ENCODE measurements at places on chromosomes 5 and 9.

- no peaks in the 10 kb centered on the region for H3K36me3 ChIP-seq
- peaks cover 7% of the 10 kb centered on the region for H3K27me3 ChIP-seq
- no peak overlapping the region for H3K4me3 ChIP-seq
- peak; percentile 3 for DNase-seq
- no peaks in the 10 kb centered on the region for H3K4me1 ChIP-seq
Observed at GRCh38 chr5:127705120-127705892, 2.1 kb downstream of the CCDC192 start.

DNA sequence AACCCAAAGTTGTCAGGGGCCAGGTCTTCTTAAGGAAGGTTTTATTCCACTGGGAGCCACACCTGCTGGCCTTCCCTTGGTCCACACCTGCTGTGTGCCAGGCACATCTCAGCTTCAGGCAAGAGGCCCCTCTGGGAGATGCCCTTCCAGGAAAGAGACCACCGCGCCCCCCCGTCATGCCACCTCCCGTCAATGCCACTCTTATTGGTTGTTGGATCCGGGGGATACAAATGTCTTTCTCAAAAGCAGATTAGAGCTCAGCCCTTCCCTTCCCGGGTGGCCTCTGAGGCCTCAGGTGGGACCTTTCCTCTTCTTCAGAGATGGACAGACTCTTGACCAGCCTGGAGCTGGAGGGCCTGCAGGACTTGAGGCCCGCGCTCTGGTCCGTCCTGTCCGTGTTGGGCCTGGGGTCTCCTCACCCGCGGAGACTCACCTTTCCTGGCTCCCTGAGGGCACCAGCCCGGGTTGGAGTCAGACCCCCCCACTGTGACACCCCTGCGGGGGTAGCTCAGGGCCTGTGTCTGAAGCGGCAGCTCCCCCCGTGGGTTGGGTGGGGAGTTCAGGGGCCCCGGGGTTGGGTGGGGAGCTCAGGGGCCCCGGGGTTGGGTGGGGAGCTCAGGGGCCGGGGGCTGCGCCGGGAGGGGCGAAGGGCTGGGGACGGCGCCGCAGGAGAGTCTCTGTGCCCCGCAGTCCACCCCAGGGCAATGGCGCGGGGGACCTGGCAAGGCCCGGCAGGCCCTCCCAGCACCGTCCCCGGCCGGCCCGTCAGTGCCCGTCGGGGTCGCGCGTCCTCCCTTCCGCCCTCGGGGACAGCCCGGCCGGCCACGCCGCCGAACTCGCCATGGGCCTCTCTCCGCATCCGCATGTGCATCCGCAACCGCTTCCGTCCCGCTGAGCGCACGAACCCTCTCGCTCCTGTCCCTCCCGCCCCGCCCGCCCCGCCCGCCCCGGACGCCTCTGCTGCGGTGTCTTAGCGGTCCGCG lies 3.7 kb upstream of the SLC9A3 start:
- no peaks in the 10 kb centered on the region for H3K36me3 ChIP-seq
- H3K27ac ChIP-seq: no peak overlapping the region
- no peak overlapping the region for H3K4me3 ChIP-seq
- peaks cover 62% of the 10 kb centered on the region for H3K27me3 ChIP-seq
- peaks cover 46% of the 10 kb centered on the region for H3K4me1 ChIP-seq
- peak; percentile 60 for DNase-seq

GRCh38 chr5:143453720-143454119 lies 50.2 kb upstream of the NR3C1 start:
- H3K27ac ChIP-seq: no peak overlapping the region
- H3K36me3 ChIP-seq: no peaks in the 10 kb centered on the region
- no peak overlapping the region for H3K4me3 ChIP-seq

- H3K27ac ChIP-seq: no peak overlapping the region
- no peaks in the 10 kb centered on the region for H3K36me3 ChIP-seq
- no peaks in the 10 kb centered on the region for H3K27me3 ChIP-seq
Observed at GRCh38 chr5:158841481-158842276, 258.0 kb downstream of the EBF1 start.

GRCh38 chr9:82805027-82805426 lies 257.9 kb downstream of the RASEF start:
- H3K27ac ChIP-seq: no peak overlapping the region
- DNase-seq: no peak
- H3K36me3 ChIP-seq: no peaks in the 10 kb centered on the region
- no peak overlapping the region for H3K4me3 ChIP-seq
- no peaks in the 10 kb centered on the region for H3K4me1 ChIP-seq

DNA sequence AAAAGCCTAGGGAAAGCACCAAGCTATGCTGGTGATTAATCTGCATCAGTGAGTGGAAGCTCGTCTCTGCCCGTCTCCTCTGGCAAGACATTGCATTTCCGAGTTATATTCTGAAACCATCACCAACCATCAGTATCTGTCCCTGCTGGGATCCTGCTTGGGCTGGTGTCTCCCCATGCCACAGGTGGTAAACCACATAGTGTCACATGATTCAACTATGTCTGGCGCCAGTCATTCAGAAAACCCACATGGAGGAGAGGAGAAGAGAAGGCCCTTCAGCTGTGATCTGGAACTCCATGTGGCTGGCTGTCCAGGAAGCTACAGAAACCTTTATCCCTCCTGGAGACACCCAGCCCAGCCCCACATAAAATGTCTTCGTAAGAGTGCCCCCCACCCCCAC lies 4.8 kb downstream of the IL9 start:
- H3K27me3 ChIP-seq: peaks cover 18% of the 10 kb centered on the region
- no peak overlapping the region for H3K4me3 ChIP-seq
- peaks cover 11% of the 10 kb centered on the region for H3K4me1 ChIP-seq

DNA sequence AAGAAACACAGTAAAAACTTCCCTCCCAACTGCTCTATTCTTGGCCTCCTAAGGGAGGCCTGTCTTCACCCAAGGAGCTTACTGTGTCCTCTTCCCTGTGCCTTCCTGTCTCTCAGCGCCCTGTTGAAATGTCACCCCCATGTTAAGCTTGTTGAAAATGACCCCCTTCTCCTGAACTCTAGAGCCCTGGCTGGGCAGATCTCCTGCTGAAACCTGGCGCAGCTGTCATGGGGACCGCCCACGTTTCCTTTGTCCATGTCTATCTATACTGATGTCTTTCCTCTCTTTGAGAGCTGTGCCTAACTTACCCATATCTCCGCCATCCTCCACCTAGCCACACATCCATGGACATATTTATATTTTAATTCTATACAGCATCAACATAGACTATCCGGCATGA lies 33.3 kb downstream of the PTCH1 start:
- peaks cover 2% of the 10 kb centered on the region for H3K27me3 ChIP-seq
- H3K36me3 ChIP-seq: peaks cover 4% of the 10 kb centered on the region
- peaks cover 16% of the 10 kb centered on the region for H3K4me1 ChIP-seq
- DNase-seq: no peak
- no peak overlapping the region for H3K27ac ChIP-seq
- no peak overlapping the region for H3K4me3 ChIP-seq

GRCh38 chr5:50889790-50890189 lies 223.4 kb downstream of the PARP8 start:
- H3K27ac ChIP-seq: no peak overlapping the region
- no peaks in the 10 kb centered on the region for H3K4me1 ChIP-seq
- no peaks in the 10 kb centered on the region for H3K36me3 ChIP-seq
- H3K27me3 ChIP-seq: peaks cover 11% of the 10 kb centered on the region
- DNase-seq: no peak

- peaks cover 4% of the 10 kb centered on the region for H3K27me3 ChIP-seq
- no peaks in the 10 kb centered on the region for H3K36me3 ChIP-seq
- H3K27ac ChIP-seq: no peak overlapping the region
- H3K4me1 ChIP-seq: no peaks in the 10 kb centered on the region
Observed at GRCh38 chr5:168714046-168714445, 134.9 kb upstream of the PANK3 start.

DNA sequence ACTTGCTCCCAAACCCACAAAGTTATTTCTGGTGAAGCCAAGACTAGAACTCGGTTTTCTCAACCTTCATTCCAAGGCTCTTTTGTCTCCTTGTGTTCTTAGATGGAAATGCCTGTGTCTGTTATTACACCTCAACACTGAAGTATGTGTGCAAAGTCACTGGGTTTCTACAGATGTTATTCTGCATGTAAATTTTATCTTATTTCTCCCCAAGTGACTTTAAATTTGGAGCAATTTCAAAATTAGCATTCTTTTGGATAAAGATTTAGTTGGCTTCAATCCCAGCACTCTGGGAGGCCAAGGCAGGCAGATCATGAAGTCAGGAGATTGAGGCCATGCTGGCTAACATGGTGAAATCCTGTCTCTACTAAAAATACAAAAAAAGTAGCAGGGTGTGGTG lies 104.4 kb upstream of the GNA14 start:
- H3K27me3 ChIP-seq: no peaks in the 10 kb centered on the region
- H3K36me3 ChIP-seq: peaks cover 14% of the 10 kb centered on the region
- no peak overlapping the region for H3K4me3 ChIP-seq
- DNase-seq: no peak
- peaks cover 32% of the 10 kb centered on the region for H3K4me1 ChIP-seq
- H3K27ac ChIP-seq: no peak overlapping the region

- DNase-seq: no peak
- peaks cover 5% of the 10 kb centered on the region for H3K4me1 ChIP-seq
- no peaks in the 10 kb centered on the region for H3K36me3 ChIP-seq
- no peak overlapping the region for H3K27ac ChIP-seq
Observed at GRCh38 chr5:178854284-178854683, 5.5 kb upstream of the ZNF354B start.

DNA sequence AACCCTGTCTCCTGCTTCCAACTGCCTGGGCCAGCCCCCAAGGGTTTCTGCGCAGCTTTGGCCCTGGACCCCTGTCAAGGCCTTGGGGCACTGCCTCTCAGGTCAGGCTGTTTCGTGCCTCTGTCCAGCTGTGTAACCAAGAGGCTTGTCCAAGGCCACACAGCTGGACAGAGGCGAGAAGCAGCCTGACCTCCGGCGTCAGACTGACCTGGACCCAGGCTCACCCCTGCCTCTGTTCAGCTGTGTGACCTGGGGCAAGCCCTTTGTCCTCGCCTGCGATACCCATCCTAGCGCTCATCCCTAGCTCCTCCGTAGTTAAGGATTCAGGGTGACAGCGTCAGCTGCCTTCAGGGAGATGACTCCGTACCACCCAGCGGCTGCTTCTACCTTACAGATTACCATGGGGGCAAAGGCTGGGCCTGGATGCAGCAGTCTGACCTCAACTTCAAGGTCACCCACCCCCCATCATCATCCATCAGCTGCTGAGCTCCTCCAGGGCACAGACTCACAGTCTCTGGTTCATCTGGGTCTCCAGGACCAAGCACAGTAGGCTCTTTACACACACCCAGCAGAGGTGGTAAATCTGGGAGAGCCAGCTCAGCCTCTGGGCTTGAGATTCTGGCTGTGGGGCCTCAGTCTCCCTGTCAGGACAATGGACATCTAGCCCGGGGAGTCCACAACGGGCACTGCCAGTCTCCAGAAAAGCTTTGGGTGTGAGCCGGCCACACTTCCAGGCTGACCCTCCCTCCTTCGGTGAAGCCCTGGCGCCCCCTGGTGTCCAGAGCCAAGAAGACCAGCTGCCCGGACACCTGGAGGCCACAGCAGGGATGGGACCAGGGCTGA lies 7.9 kb downstream of the AK1 start:
- H3K4me3 ChIP-seq: no peak overlapping the region
- no peak overlapping the region for H3K27ac ChIP-seq
- peak; percentile 87 for DNase-seq

DNA sequence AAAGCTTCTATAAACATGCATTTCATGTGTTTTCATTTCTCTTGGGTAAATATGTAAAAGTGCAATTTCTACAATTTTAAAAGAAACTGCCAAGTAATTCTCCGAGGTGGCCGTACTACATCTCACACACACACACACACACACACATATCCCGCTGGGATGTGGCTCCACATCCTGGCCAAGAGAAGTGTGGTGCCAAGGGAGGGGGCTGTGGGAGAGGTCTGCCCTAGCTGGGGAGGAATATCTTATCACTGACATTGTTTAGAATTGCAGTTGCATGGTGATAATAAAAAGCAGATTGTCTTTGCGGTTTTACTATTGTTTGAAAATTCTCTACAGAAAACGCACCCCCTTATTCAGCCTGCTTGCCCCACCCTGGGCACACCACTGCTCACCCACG lies 558.4 kb downstream of the BNC2 start:
- DNase-seq: no peak
- H3K4me1 ChIP-seq: no peaks in the 10 kb centered on the region
- no peaks in the 10 kb centered on the region for H3K27me3 ChIP-seq
- H3K27ac ChIP-seq: no peak overlapping the region

GRCh38 chr5:63743096-63743798 lies 219.0 kb downstream of the HTR1A start:
- no peak for DNase-seq
- no peak overlapping the region for H3K27ac ChIP-seq

- H3K4me3 ChIP-seq: no peak overlapping the region
- no peaks in the 10 kb centered on the region for H3K36me3 ChIP-seq
- H3K27me3 ChIP-seq: peaks cover 72% of the 10 kb centered on the region
Observed at GRCh38 chr5:135036405-135036804, 2.4 kb upstream of the PITX1 start.

GRCh38 chr5:78771260-78772205 lies 123.0 kb upstream of the LHFPL2 start:
- DNase-seq: no peak
- H3K4me3 ChIP-seq: no peak overlapping the region
- no peaks in the 10 kb centered on the region for H3K27me3 ChIP-seq
- H3K4me1 ChIP-seq: peaks cover 5% of the 10 kb centered on the region

- no peak overlapping the region for H3K27ac ChIP-seq
- no peak for DNase-seq
- no peak overlapping the region for H3K4me3 ChIP-seq
- H3K27me3 ChIP-seq: no peaks in the 10 kb centered on the region
- no peaks in the 10 kb centered on the region for H3K36me3 ChIP-seq
Observed at GRCh38 chr9:18689921-18690320, 216.0 kb downstream of the ADAMTSL1 start.

DNA sequence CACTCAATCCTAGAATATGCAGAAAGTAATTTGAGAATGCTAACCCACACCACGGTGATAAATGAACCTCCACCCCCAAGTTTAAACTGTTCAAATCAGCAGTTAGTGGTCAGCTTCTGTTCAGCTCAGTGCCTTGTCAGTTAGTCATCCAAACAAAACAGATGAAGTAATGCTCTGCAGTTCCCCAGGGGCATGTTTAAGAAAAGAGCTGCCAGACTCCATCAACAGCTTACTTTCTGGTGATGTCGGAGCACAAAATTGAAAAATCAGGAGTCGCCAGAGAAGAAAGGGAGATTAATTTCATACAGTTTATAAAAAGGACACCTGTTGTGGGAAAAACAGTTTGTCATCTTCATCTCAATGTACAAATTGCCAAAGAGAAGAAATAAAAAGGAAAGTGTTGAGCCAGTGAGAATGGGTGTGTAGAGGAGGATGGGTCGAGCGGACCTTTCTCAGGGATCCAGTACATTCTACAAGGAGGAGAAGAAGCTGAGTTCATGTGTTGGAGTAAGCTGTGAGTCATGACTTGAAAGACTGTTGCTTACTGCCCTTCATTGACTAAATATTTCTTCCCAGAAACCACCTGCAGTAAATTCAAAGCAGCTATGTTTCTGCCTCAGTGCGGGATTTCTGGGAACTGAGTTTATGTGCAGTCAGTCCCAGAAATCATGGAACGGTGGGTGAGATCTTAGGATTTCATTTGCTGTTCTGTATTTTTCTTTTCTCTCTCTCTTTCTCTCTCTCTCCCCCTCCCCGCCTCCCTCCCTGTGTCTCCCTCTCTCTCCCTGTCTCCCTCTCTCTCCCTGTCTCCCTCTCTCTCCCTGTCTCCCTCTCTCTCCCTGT lies 13.7 kb downstream of the TRIO start:
- H3K27ac ChIP-seq: no peak overlapping the region
- H3K4me1 ChIP-seq: peaks cover 6% of the 10 kb centered on the region
- no peak for DNase-seq
- peaks cover 11% of the 10 kb centered on the region for H3K27me3 ChIP-seq

- no peaks in the 10 kb centered on the region for H3K4me1 ChIP-seq
- DNase-seq: no peak
- H3K27ac ChIP-seq: no peak overlapping the region
- H3K36me3 ChIP-seq: no peaks in the 10 kb centered on the region
- H3K27me3 ChIP-seq: peaks cover 5% of the 10 kb centered on the region
Observed at GRCh38 chr5:133512896-133513295, 99.4 kb downstream of the FSTL4 start.
